ENCODE measurements at places on chromosomes 6 and 20.

DNA sequence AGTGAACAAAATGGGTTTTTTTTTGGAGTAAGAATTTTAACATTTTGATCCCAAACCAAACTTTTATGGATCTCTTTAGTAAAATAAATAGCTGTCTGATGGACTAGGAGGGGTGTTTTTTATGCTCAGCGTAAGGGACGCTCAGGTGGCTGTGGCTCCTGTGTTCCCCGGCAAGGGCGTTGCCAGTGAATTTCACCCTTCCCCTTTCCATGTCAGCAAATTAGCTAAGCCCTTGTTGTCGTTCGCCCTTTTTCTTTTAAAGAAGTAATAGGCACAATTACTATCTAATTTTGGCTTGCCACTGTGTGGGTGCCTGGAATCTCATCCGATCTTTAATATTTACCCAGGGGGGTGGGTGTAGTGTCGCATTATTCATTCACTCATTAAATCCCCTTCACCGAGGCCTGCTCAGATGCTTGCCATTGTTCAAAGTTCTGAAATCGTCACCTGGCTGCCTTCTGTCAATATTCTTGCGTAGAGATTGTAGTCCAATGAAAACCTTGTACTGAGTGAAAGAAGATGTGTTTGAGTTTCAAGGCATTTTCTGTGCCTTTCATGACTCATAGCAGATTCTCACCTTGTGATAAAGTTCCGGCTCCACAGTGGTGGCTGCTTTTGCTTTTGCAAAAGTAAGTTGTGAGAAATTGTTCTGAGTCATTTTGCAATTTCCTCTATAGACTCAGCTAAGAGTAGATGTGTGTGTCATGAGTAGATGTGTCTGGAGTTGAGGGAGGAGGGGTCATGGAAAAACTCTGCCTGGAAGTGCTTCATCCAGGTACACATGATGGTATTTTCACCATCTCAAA, 40.0 kb upstream of the CLDN20 start:
- DNase-seq = no peak

- DNase-seq = no peak
Observed at GRCh38 chr6:136226674-136227377, 23.3 kb downstream of the MTFR2 start.

DNA sequence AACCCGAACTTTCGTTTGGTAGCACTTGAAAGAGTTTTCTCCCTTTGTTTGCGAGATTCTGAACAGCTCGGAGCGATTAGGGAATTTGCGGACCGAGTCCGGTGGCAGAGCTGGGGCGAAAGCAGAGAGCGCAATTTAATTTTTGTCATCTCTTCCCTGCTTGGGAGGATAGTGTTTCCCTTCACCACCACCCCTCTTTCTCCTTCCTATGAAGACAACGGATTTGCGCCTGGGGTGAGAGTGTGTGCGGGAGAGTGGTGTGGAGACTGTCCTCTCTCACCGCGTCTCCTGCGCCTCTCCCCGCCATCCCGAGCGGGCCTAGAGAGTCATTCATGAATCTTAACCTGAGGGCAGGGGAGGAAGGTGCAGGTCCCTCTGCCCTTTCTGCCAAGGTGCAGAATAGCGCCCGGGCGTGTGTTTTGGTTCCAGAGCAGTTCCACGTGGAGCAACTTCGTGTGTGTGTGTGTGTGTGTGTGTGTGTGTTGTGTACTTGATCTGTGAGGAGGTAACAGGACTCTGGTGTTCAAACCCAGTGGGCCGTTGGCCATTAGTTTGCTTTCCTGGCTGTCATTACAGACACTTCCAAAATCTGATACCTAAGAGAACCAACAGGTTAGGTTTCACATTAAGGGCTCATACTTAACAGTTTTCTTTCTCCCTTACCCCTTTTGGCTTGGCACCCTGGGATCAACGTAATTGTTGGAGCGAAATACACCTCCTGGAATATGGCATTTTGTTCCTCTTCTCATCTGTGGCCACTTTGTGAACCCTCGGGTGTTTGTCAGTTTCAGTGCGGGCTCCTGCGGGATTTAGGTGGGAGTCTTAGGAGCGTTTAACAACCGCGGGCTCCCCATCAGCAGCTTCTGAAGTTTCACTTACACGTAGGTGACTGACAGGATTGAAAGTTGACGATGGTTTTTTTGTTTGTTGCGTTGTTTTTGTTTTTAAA, 1.8 kb downstream of the EYA4 start:
- DNase-seq = no peak

DNA sequence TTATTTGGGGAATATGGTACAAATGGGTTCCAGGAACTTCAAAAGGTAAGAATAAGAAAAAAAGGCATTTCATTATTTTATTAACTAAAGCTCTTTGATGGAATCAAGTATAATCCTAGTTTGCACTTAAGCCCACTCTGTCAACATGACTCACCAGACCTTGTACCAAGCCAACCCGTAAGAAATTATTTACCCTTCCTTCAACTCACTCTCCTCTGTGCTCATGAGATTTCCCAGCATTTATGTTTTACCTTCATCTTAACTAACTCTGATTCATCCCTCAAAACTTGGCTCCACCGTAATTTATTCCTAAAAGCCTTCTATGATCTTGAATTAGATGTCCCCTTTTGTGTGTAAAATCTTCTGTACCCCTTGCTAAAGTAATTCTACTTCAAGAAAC, 308.7 kb downstream of the PKHD1 start:
- DNase-seq = no peak

DNA sequence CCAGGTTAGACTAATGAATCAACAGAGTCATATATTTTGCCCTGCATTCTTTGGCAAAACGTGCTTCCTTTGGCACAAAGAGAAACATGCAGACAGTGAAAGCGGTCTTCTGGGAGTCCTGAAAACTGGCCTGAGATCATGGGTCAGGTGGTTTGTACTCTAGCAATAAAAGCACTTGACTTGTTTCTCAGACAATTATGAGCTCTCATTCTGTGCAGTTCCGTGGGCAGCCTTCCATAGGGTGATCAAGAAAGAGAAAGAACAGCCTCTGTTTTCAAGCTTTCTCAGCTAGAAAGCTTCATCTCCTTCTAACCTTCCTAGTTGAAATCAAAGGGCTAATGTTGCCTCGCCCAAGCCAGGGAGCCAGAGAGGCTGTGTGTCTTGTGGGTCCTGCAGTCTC, 62.7 kb upstream of the ISM1 start:
- DNase-seq = no peak

DNA sequence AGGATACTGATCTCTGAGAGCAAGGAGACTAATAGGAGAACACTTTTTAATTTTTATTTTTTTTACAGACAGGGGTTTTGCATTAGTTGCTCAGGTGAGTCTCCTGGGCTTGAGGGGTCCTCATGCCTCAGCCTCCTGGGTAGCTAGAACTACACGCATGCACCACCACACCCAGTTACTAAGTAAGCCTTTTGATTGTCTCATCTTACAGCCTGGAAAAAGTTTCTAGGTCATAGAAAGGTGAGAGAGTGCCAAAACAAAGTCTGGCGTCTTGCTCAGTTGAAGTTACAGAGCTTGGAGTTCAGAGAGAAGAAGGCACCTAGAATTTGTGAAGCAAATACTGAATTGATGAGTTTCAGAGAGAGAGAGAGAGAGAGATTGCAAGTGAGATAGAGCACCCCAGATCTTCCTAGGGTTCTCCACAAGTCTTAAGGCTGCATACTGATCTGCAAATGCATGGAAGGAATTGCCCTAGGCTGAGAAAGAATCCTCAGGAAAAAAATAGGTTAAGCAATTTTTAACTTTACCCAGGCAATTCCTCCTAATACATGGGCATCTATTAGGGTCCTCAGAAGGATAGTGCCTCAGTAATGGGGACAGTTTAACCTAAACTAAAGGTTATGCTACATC, 37.6 kb upstream of the PHIP start:
- DNase-seq = no peak

DNA sequence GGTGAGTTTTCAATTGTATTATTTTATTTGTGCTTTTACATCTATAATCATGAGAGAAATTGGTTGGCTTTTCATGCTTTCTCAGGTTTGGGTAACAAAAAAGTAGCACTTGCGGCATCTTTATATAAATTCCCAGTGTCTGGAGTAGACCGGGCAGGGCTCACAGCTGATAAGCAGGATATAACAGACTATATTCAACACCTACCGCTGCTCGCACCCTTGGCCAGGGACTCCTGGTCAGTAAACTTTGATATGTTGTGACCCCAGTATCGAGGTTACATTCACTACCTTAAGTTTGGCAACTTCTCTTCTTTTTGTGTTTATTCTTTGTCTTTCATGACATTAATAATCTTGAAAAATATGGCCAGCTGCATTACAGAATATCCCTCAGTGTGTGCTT, 343.4 kb downstream of the TBC1D32 start:
- no peak for DNase-seq

- DNase-seq = no peak
Observed at GRCh38 chr6:39314273-39314795, at the start of gene KCNK17. TSS of gene KCNK17 (minus strand) at chr6:39314419. CDS start at chr6:39314320, 99 bp downstream.

GRCh38 chr20:2168946-2169345, 67.3 kb downstream of the STK35 start:
- no peak for DNase-seq

GRCh38 chr20:31770243-31770642, 31.2 kb downstream of the TPX2 start:
- DNase-seq = no peak

GRCh38 chr6:37218511-37218910, 39.1 kb upstream of the TBC1D22B start:
- DNase-seq = no peak

GRCh38 chr6:83868639-83869038, 9.2 kb downstream of the CYB5R4 start:
- DNase-seq = no peak

DNA sequence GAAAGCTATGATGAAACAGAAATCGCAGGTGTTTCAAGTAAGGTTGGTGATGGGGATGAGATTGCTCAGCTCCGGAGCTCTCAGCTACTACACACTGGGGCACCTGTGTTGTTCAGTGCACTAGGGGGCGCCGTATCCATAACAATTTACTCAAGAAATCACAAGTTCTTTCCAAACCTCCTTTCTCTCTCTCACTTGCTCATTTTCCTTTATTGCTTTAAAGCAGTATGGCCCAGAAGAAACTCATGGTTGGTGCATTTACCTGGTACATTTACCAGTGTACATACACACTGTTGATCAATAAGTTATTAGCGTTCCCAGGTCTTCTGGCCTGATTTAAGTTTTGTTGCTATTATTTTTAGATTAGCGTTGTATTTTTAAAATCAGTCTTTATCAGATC, 235.2 kb upstream of the TAB2 start:
- DNase-seq = peak; percentile 56

DNA sequence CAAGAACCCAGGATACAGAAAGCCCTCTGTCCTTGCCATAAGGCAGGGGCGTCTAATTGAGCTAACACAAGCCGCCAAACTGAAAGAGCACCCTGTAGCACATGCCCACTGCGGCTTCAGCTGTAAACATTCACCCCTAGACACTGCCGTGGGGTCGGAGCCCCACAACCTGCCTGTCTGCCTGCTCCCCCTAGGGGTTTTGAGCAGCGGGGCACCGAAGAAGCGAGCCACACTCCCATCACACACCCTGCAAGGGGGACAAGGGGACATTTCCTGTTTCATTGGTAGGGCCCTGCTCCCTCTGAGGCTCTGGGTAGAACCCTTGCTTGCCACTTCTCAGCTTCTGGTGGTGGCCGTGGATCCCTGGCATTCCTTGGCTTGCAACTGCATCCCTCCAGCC, 45.2 kb upstream of the BCLAF1 start:
- DNase-seq = no peak

- DNase-seq = no peak
Observed at GRCh38 chr6:44235269-44235668, 11.6 kb upstream of the HSP90AB1 start.

DNA sequence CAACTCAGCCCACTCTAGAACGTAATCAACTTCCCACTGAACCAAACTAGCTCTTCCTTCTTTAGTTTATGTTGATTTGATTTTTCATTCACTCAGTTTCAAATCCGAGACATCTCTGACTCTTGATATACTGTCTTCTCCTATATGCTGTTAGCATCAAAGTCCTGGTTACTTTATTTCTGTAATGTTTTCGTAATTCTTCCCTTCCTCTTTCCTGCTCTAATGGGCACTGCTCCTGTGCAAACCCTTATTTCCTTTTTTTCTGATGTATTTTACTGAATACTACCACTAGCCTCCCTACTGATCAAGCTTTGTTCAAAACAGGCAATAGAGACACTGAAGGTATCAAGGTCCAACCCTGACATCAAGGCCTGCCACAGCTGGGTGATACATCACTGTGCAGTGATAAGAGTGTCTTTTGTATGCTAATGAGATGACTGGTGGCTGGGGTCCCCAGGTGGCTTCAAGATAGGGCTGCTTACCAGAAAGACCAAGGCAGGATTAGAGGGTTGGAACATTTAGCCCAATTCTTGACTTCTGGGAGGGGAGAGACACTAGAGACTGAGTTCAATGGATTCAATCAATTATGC, 95.2 kb downstream of the KIF13A start:
- DNase-seq = no peak

- DNase-seq = no peak
Observed at GRCh38 chr6:78538002-78538401, 329.3 kb upstream of the IRAK1BP1 start.

GRCh38 chr6:14537030-14537429, 419.5 kb downstream of the CD83 start:
- no peak for DNase-seq

GRCh38 chr6:138278326-138278725, 60.0 kb upstream of the PBOV1 start:
- no peak for DNase-seq

GRCh38 chr20:48877304-48877703, 44.2 kb upstream of the ARFGEF2 start:
- DNase-seq = no peak

DNA sequence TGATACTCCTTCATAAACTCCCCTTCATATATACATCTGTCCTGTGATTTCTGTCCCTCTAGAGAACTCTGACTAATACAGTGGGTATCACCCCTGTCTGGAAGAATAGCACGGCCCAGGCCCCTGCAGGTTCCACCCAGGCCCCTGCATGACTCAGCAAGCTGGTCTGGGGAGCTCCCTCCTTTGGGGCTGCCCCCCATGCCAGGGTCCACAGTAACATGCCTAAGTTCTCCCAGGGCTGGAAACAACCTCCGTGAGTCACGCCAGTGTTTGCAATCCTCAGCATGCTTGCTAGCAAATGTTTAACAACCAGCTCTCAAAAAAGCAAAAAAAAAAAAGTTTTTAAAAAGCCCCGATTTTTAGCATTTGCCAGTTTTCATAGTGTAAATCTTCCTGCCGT, 134.3 kb upstream of the CDH4 start:
- no peak for DNase-seq

GRCh38 chr6:166308033-166308768, at the start of gene PRR18:
TSS of gene PRR18 (minus strand) at chr6:166308392. CDS start at chr6:166308142, 250 bp downstream.
- DNase-seq = peak; percentile 62

- DNase-seq = no peak
Observed at GRCh38 chr6:163863565-163863964, 449.0 kb downstream of the QKI start.

- DNase-seq = no peak
Observed at GRCh38 chr20:34251619-34252018, 10.4 kb downstream of the ASIP start.

GRCh38 chr6:101396548-101397173, 3.2 kb downstream of the GRIK2 start:
- DNase-seq = no peak

GRCh38 chr6:7052443-7053011, 55.2 kb upstream of the RREB1 start:
- peak; percentile 39 for DNase-seq

GRCh38 chr6:73857341-73857890, 161.4 kb downstream of the CD109 start:
- DNase-seq = no peak

- no peak for DNase-seq
Observed at GRCh38 chr6:15677822-15678221, 15.0 kb upstream of the DTNBP1 start.

All from NCI-H774 (cell line).